Cardiac muscle cell (in vitro differentiated cells and primary cell): ENCODE measurements at places on chromosomes 11 and 22. TPM values are rescaled to one million over a fixed set of nuclear protein-coding genes. Genes with fewer than 3 reads are reported as not detected.

Gene LUZP2
- polyA plus RNA-seq = not detected in 2 replicates

Gene TMEM132A
- 143 and 176 TPM in 2 replicates for polyA plus RNA-seq

Gene OR8D1
- not detected in 2 replicates for polyA plus RNA-seq

Gene HEPN1
- polyA plus RNA-seq = not detected in 2 replicates

Gene TREH
- 0.42 TPM in 1 of 2 replicates, not detected in the other for polyA plus RNA-seq

Gene OR8D4
- polyA plus RNA-seq = not detected in 2 replicates

Gene CCDC73
- 0.76 TPM in 1 of 2 replicates, not detected in the other for polyA plus RNA-seq

Gene SCN3B
- polyA plus RNA-seq = 0.77 and 1.2 TPM in 2 replicates

Gene DSCAML1
- 0.99 TPM in 1 of 2 replicates, not detected in the other for polyA plus RNA-seq

Gene FGF4
- polyA plus RNA-seq = not detected in 2 replicates

Gene PNPLA5
- not detected in 2 replicates for polyA plus RNA-seq

Gene NELL1
- polyA plus RNA-seq = 1.0 and 7.7 TPM in 2 replicates

Gene OR52A1
- not detected in 2 replicates for polyA plus RNA-seq

Gene NUDT8
- polyA plus RNA-seq = 17.3 and 18.7 TPM in 2 replicates

Gene OR52H1
- polyA plus RNA-seq = 0.43 TPM in 1 of 2 replicates, not detected in the other

Gene GVQW3
- 3.9 and 6.0 TPM in 2 replicates for polyA plus RNA-seq

Gene DDX25
- polyA plus RNA-seq = 6.1 and 18.9 TPM in 2 replicates

Gene UBQLN3
- polyA plus RNA-seq = 0.52 TPM in 1 of 2 replicates, not detected in the other

Gene SCUBE2
- polyA plus RNA-seq = 1.4 TPM in 1 of 2 replicates, not detected in the other

Gene TEX12
- polyA plus RNA-seq = 0.28 TPM in 1 of 2 replicates, not detected in the other

Gene GPHA2
- polyA plus RNA-seq = 0.60 TPM in 1 of 2 replicates, not detected in the other

Gene PNPLA2
- polyA plus RNA-seq = 81.6 and 91.1 TPM in 2 replicates

Gene TMPRSS13
- polyA plus RNA-seq = 0.40 TPM in 1 of 2 replicates, not detected in the other

Gene TSPAN18
- polyA plus RNA-seq = 82.8 and 122 TPM in 2 replicates

Gene OR52I2
- polyA plus RNA-seq = 0.06 TPM in 1 of 2 replicates, not detected in the other

Gene CASP5
- not detected in 2 replicates for polyA plus RNA-seq

Gene SMC1B
- 0.04 TPM in 1 of 2 replicates, not detected in the other for polyA plus RNA-seq
